NCI-H1105 (cell line): ENCODE measurements at places on chromosomes 1 and 21.

DNA sequence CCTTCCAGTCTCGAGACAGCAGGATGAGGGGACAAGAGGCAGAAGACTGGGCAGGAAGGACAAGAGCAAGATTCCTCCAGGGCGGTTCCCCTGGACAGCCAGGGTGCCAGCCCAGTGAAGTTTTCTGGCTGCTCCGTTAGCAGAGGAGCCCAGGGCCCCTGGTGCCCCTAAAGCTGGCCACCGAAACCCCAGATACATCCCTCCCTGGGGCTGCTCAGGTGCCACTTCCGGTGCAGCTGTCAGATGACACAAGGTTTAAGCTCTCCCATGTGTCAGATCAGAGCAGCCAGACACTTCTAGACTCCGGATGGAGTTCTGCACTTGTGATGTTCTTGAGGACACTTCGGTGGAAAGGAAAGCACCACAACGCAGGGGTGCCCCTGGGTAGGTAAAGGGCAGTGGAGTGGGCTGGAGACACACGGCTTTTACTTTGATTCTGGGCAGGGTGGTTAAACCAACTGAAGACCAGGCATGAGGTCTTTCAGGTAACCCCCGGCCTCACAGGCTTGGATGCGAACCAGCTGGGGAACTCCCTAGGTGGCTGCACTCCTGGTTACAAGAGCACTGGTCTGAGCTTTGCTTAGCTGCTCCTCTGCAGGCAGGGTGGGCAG lies 85.7 kb downstream of the ITPKB start:
- no peak for DNase-seq

DNA sequence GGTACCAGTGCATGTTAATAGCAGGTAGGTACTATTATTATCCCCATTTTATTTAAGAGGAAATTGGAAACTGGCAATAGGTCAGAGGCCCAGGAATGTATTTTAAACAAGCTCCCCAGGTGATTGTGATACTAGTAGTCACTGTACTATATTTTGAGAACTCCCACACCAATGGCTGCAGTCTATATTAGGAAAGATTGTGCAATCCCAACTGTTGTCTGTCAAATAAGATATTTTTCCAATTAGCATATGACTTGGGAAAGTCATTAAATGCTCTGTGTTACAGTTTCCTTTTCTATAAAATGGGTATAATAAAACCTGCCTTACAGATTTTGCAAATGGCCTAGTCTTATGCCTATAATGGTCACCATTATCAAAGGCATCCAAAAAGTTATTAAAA lies 94.2 kb upstream of the DMRTA2 start:
- DNase-seq, result no peak

GRCh38 chr1:159913451-159914192 lies 11.7 kb downstream of the TAGLN2 start:
- no peak for DNase-seq

DNA sequence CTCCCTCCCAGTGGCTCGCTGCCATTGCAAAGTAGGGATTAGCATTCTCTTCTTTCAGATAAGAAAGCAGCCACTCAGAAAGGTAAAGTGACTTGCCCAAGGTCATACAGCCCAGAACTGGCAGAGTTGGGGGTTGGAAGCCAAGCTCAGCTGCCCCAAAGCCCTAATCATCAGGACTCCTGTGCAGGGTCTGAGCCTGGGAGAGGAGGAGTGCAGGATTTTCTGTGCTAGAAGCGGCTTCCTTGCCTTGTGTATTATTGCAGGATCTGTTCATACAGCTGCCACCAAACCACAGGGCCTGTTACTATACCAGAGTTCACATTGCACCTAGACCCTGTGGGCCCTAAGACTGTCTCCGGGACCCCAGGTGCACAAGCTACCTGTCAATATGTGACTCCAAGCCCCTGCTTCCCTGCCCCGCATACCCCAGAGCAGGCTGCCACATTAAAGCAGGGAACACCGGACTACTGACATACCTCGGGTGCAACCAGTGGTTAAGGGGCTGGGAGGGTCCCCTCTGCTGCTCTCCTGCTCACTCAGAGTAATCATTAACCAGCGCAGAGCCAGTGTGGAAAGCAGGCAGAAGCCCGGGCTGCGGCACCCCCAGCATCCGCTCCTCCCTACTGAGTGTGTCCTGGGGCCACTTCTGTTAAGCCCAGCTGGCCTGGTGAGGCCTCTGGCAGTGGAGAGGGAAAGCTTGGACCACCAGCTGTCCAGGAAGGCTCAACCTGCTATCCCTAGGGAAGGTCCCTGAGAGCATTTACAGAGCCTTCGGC lies 15.8 kb downstream of the HSPG2 start:
- no peak for DNase-seq

- no peak for DNase-seq
These were observed 122.7 kb downstream of the SIK1 start for GRCh38 chr21:43304206-43304605.

DNA sequence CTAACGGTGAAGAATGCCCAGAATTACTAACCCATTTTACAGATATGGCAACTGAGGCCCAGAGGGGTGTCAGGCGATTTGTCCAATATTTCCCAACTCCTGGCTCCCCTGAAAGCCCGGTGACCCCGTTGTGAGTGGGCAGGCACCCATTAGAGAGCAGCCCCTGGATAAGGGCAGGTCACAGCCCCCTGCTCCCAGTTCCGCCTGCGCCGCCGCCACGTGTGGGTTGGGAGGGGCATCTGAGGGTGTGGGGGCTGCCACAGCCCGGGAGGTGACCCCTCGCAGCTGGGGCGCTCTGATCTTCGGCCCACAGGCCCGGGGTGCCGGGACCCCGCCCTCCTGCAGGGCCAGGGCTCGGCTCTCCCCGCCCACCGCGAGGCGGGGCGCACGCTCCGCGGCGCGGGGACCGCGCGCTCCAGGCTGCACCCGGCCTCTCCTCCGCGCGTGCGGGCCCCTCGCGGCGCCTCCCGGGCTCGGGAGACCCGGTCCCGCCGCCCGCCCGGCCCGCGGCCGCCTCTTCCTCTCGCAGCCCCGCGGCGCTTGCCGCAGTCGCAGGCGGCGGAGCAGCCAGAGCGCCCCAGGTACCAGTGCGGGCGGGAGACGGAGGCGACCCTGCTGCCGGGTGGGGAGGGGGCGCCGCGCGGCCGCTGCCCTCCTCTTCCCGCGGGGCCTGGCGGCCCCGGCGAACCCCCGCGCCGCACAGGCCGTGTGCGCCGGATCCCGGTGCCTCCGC lies at the start of gene HTR6:
Gene HTR6 (plus strand): TSS at position 423 of the 733 bp plus-strand sequence. CDS start 879 bp downstream, outside the sequence.
- no peak for DNase-seq

DNA sequence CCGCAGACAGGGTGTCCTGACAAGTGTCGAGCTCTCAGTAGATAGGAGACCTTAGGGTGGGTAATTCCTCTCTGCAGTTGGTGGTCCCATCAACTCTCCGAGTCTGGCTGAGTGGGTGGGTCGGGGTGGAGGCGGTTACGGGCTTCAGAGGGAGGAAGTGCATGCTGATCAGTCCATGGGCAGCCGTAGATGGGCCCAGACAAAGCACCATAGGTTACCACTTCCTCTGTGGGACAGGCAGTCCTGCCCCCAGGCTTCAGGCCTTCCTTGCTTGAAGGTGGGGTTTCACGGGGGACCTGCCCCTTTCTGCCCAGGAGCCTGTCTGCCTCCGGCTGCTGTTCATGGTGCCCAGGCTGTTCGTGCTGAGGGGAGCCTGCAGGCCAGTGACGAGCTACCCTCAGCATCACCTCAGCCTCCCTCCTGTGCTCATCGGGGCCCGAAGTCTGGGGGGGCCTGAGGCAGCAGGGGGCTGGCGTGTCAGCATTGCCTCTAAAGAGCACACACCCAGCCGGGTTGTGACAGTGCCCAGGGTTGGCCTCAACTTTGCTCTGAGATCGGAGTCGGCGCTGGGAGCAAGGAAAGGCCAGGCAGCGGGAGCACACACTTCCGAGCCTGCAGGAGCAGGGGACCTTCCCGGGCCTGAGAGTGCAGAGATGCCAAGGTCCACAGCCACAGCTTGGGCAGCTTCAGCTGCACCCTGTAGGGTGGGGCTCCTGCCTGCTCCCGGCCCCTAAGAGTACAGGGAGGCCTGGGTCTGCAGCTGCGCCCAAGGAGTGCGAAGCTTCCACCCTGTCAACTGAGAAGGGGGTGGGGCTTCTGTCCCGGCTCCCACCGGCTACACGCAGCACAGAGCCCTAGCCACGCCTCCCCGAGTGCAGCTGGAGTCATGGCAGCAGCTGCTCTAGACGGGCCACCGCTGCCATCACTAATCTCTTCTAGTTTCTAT lies 225.4 kb upstream of the NRIP1 start:
- DNase-seq, result peak; percentile 91

DNA sequence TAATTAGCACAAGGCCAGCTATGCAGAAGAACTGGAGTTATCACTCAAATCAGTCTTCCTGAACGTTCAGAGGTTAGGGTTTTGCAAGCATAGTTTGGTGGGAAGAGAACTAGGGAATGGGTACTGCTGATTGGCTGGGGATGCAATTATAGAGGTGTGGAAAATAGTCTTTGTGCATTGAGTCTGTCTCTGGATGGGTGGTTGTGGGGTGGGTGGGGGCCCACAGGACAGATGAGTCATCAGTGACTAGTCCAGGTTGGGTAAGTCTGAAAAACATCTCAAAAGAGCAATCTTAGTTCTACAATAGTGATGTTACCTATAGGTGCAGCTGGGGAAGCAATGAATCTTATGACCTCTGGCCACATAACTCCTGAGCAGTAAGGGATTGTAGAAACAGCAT lies 89.7 kb upstream of the HMCN1 start:
- no peak for DNase-seq

GRCh38 chr1:6348511-6349191 lies 44.9 kb downstream of the ACOT7 start:
- DNase-seq, result no peak

- no peak for DNase-seq
These were observed at the start of gene CD53 for GRCh38 chr1:110872745-110873720. CD53 (plus strand) TSS chr1:110873148; CDS start chr1:110891409, 18,261 bp downstream.

DNA sequence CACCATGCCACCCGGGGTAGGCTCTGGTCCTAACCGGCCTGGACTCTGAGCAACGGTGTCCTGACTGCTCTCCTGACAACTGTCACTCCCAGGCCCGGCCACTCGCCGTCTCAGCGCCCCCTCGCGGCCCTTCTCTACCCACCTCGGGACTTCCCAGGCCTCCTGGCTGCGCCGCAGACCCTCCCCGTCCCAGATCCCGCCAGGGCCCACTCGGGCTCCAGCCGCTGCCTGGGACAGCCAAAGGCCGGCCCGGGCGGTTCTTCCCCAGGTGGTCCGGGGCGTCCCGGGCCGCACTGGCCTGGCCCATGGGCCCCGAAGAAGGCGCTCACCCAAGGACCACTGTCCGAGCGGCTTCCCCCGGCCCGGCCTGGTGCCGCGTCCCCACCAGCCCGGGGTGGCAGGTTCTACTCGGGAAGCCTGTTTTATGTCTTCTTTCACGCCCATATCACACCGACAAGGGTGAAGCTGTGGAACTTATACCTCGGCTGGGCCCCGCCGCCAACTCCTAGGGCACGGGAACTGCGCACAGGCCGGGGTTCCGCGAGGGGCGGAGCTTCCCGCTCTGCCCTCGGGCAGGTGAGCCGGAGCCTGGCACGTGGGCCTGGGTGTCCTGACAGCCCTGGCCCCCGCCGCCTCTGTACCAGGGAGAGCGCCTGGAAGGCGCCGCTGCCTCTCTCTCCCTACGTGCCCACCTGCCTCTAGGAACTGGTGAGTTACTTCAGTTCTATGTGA lies 138.3 kb downstream of the TTLL7 start:
- no peak for DNase-seq

DNA sequence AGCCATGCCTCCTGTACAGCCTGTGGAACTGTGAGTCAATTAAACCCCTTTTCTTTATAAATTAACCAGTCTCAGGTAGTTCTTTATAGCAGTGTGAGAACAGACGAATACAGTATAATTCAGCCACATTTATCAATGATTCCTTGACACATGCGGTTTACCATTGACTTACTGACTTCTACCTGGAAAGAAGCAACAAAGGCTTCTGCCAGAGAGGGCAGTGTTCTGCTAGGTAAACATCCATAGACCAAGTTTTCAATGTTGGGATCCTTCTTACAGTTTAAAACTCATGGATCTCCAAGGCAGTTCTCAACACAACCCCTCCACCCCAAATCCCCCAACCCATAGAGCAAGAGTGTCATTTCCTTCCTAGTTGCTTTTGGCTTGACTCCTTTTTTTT lies 150.6 kb downstream of the ZNF648 start:
- no peak for DNase-seq

- DNase-seq, result no peak
These were observed 490.3 kb downstream of the TTLL7 start for GRCh38 chr1:83508485-83509151.

GRCh38 chr1:176559878-176560277 lies 96.9 kb downstream of the PAPPA2 start:
- DNase-seq, result peak; percentile 13

- no peak for DNase-seq
These were observed 148.0 kb upstream of the LMO4 start for GRCh38 chr1:87180682-87181081.

DNA sequence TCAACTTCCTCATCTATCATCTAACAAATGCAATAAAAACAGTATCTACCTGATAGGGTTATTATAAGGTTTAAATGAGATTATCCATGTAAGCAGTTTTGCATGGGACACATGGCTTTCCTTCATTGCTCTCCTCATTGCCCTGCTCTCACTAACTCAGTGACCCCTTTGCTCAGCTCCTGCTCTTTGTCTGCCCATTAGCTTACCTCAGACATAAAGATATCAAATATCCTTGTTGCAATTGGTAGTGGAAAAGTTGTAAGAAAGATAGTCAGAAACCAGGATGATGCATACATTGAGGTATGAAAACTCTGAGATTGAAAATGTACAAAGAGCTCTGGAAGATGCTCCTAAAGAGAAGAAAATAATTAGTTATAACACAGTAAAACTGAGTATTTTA lies 89.8 kb downstream of the EVI5 start:
- no peak for DNase-seq

GRCh38 chr1:31159869-31160611 lies 79.6 kb downstream of the NKAIN1 start:
- DNase-seq, result no peak

DNA sequence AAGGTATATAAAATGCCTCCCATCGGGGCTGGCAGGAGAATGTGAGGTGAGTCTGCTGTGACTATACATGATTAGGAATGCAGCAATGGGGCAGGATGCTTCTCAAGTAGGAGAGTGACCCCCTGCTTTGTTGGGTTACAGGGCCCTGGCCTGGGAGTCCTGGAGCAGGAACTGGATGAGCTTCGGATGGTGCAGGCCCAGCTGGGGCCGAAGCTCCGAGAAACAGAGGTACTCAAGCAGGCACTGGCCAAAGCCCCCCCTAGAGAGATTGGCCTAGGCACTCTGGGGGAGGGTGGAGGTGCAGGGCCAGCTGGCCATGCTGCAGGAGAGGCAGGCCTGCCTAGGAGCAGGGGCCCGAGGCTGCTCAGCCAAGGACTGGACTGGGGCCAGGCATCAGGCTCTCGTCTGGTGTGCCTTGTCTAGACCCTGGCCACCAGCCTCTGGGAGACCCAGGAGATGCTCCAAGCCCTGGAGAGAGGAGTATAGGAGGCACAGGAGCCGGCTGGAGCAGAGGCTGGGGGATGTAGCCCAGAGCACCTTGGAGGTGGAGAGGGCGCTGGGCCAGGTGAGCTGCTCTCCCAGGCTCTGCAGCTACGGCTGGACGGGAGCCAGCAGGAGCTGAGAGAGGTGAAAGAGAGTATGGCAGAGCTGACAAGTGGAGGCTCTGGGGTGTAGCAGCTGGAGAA lies 32.8 kb upstream of the PKP1 start:
- peak; percentile 84 for DNase-seq
